ENCODE measurements at places on chromosomes 6 and 20. TPM values are rescaled to one million over a fixed set of nuclear protein-coding genes. Genes with fewer than 3 reads are reported as not detected.

The TMEM14B gene
- total RNA-seq: 90.6 TPM

The LST1 gene
- not detected for total RNA-seq

The ADGB gene
- total RNA-seq: not detected

The SALL4 gene
- total RNA-seq: 127 TPM

The TRAPPC3L gene
- not detected for total RNA-seq

The ECT2L gene
- not detected for total RNA-seq

The CPNE5 gene
- 0.42 TPM for total RNA-seq

The TTLL9 gene
- total RNA-seq: 0.14 TPM

The AGER gene
- total RNA-seq: 2.2 TPM

The SLC17A1 gene
- total RNA-seq: not detected

The GSTA4 gene
- 35.6 TPM for total RNA-seq

The OPRM1 gene
- not detected for total RNA-seq

The IMPG1 gene
- total RNA-seq: not detected

The MRPS18A gene
- 77.3 TPM for total RNA-seq

The OPRL1 gene
- total RNA-seq: 4.4 TPM

The PSMA7 gene
- total RNA-seq: 413 TPM

The TMX4 gene
- total RNA-seq: 8.2 TPM

The TNFRSF21 gene
- total RNA-seq: 50.8 TPM

The MUC21 gene
- not detected for total RNA-seq

The AK9 gene
- 1.5 TPM for total RNA-seq

The CRISP3 gene
- total RNA-seq: not detected

The SLC22A1 gene
- 5.5 TPM for total RNA-seq

The ZNF391 gene
- total RNA-seq: 3.1 TPM

The GPR63 gene
- 6.2 TPM for total RNA-seq

The IRAK1BP1 gene
- total RNA-seq: 6.2 TPM

The COL9A3 gene
- 131 TPM for total RNA-seq

The HCK gene
- total RNA-seq: 0.76 TPM

The RIOK1 gene
- total RNA-seq: 27.3 TPM

The DYNLT2 gene
- total RNA-seq: 1.3 TPM
